ENCODE measurements at places on chromosomes 7 and 10.
A peak's percentile ranks its signal among the peaks of the same experiment; 100 is the strongest.

DNA sequence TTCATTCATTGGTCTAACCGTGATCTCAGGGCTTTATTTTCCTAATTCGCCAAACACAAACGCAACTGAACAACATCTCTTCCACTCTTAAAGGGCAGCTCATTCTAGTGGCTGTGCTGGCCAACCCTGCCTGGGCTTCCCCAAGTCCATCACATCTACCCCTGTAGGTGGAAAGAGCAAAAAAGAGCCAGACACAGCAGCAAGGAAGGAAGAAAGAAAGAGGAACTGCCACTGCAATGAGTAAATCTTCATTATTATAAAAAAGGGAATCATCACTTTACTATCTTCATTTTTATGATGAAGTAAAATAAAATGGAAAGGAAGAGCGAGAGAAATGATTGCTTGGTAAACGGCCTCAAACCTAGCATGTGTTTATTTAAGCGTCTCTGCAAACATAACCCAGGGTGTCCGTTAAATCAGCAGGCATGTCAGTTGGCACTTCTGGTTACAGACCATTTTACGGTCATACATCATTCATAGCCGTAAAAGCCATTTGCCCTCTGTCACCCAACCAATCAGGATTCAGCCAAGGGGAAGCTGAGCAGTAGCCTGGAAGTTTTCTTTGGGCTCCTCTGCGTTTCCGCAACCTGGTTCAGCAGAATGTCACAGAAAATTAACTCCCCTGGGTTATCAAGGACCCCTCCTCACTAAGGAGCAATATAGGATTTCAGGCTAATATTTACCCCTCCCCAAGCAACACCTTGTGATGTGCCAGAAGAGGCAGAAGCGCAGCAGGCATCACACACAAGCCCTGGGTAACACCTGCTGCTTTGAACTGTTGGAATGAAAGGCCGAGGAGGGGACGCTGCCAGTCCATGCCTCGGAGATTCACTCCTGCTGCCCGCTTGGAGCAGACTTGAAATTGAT, 234.0 kb downstream of the SNX10 start:
- no peak for DNase-seq

DNA sequence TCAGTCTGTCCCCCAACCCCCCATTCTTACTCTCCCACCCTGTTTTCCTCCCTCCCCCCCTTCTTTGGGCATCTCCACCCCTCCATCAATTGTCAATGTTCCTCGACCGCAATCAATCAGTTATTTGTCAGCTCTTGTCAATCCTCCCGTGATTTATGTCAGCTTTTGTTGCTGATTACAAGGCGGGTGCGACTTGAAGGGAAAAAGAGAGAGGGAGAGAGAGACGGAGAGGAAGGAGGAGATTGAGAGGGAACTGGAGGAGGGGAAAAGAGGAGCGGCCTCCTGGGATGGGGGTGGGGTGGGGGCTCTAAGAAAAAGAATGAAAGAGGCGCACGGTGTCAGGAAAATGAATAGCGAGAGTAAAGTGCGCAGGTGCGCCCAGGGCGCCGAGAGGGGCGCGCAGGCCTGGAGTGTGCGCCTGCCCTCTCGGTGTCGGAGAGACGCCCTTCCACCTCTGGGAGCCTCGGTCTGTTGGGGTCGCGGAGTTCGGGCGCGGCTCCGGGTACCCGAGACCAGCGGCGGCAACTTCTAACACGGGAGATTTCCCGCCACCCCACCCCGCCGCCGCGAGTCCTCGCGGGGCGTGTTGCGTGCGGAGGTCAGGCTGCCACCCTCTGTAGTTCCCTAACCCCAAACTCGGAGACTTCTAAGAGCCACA, 1.1 kb upstream of the ZNF503 start:
- DNase-seq, result peak; percentile 76

DNA sequence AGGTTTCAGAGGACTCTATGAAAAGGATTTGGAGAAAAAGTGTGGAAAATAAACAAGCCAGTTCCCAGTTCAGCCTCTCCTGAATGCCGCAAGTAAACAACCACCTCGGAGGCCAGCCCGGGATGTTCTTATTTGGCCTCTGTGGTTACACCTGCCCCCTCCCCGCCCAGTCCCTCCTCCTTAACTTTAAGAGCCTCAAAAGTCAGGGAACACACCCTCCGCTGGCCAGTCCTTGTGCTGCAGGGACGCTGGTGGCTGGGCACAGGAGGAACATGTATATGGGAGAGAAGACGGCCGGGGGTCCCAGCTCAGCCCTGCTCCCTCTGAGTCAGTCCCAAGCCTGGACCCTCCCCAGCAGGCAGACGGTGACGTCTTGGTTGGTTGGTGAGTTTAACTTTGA, 6.1 kb downstream of the CHST3 start:
- peak; percentile 46 for DNase-seq

- DNase-seq, result no peak
Measured at GRCh38 chr7:95536656-95537311, 51.0 kb downstream of the ASB4 start.

- peak; percentile 6 for DNase-seq
Measured at GRCh38 chr10:89535171-89536012, at the start of gene SLC16A12. SLC16A12 (minus strand) TSS chr10:89535594; CDS start chr10:89462578, 73,016 bp downstream.

- no peak for DNase-seq
Measured at GRCh38 chr7:142874837-142875236, 10.7 kb downstream of the TRPV6 start.

DNA sequence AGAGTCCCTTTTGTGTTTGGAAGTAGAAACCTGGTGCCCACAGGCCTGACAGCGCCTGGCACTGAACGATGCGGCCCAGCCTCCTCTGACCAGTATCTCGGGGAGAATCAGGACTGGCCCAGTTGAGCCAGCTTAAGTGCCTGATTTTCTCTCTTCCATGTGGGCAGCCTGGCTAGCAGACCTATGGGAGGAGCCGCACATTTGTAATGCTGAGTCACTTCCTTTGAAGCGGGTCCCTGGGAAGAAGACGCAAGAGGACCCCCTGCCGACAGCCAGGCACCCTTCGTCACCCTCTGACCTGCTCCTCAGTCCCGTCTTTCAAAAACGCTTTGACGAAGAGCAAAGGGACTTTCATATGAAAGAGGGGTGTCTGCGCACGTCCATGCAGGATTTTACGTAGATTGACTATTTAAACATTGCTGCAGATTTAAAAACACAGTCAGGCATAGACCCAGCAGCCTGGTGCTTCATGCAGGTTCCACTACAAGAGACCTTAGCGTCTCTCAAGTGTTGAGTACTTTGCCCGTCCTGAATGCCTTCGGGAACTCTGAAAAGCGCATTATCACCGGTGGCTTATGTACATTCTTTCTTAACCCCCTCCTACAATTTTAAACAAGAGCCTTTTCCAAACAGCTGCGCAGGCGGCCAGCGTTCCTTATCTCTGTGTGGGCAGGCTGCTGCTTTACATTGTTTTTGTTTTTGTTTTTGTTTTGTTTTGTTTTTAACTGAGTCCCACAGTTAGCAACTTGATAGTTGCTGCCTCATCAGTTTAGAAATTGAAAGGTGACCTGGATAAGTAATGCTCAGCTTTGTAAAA, 36.5 kb upstream of the AP5Z1 start:
- peak; percentile 77 for DNase-seq

GRCh38 chr7:17952387-17952786, 12.1 kb upstream of the SNX13 start:
- no peak for DNase-seq

DNA sequence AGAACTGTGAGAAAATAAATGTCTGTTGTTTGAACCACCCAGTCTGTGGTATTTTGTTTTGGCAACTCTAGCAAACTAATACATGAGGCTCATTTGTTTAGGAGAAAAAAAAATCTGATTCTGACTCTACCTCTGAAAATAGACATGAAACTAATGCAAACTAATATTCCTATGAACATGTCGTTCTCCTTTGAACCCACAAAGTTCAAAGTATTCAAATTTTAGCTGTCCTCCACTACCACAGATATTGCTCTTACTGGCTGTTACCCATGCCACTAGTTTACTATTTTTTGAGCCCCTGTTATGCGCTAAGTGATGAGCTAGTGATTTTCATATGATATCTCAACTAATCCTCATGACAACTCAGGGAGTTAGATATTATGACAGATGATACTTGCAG, 58.8 kb upstream of the ZNF804B start:
- no peak for DNase-seq

GRCh38 chr10:6561552-6561951, 18.5 kb downstream of the PRKCQ start:
- DNase-seq, result no peak

DNA sequence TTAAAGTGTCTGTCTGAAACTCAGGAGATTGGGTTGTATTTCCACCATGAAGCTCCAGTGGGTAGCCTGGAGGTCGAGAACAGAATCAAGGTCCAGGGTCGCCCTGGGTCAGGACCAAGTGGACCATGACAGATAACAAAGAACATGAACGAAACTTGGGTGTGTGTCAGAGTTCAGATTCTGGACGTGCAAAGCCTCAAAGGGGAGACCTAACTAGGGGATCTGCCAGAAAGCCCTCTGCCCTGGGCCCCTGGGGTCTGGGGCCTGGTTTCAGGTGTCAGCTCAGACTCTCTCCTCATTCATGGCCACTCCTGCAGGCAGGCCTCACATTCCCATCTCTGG, 1.6 kb downstream of the RASSF4 start:
- no peak for DNase-seq

- peak; percentile 9 for DNase-seq
Measured at GRCh38 chr10:91127341-91128082, 93.0 kb upstream of the PCGF5 start.

DNA sequence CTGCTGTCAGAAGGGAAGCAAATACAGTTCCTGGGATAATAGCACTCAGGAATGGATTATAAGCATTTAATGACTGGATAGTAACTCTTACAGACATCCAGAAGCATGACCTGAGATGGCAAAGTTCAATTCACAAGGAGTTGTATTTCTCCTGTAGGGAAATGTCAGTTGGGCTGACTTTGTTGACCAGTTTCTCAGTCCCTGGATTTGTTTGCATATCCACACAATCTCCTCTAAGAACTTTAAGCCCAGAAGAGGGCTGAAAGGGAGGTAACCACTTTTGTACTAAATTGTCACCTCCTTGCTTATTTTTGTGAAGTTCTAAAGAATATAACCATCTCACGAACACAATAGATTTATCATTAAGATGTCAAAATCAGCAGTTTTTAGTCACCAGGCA, 140.3 kb downstream of the SEMA3D start:
- no peak for DNase-seq

- peak; percentile 76 for DNase-seq
Measured at GRCh38 chr10:87850742-87851205, 12.6 kb downstream of the KLLN start.

DNA sequence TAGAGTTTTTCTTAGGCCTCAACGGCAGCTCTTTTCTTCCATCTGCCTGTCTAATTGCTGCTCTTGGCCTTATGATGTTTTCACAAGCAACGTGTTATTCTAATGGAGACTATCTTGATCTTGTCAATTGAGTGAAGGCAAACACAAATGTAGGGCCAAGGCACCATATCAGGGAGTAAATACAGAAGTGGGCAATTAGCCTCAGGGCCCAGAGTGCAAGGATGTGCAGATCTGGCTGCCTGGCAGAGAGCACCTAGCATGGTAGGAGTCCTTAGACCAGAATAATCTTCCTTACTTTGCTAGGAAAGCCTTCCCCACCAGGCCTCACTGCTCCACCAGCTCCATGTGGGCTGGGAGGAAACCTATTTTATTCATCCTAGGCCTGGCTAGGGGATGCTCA, 590.9 kb downstream of the LRMDA start:
- no peak for DNase-seq

DNA sequence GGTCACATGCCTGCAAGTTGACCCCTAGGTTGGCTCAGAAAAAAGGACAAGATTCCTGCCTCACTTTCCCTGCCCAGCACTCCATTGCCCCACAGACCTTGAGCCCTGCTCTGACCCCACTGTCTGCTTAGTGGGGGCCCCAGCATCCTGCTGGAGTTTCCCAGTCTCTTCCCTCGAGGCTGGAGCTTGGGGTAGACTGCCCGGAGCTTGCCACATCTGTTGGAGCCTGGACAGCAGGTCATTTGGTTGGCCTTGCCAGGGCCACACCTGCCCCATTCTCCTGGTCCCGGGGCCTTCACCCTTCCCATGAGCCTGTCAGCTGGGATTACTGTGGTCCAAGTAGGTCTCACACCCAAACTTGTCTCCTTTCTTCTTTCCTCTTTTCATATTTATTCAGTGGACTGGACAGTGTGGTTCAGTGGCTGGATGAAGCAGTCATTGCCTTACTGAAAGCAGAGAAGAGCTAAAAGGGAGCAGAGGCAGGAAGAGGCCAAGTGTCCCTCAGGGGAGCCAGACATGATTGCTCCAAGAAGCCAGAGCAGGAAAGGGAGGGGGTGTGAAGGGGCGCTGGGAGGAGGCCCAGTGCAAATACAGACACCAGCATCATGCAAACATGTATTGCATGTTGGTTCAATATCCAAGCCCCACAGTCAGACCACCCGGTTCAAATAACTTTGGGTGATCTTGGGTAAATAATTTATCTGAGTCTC, 56.2 kb upstream of the CACUL1 start:
- no peak for DNase-seq

- DNase-seq, result no peak
Measured at GRCh38 chr10:77210645-77211044, 427.0 kb downstream of the KCNMA1 start.

DNA sequence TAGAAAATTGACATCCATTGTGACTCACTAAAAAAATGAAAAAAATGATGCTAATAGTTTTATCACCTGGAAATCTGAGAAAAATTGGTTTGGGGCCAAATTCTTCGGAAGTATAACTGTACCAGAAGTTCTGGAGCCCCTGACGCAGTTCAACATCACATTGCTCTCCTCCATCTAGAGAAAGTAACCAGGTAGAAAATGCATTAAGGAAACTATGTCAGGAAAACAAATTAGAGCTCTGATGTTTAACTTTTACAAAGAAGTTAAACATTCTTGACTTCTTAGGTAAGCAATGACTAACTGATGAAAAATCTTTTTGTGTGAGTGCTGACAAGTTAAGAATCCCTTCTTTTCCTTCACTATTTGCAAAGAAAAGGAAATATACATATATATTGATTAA, 61.1 kb upstream of the TMEM196 start:
- peak; percentile 21 for DNase-seq

- no peak for DNase-seq
Measured at GRCh38 chr7:100745184-100745583, 11.8 kb downstream of the ZAN start.

DNA sequence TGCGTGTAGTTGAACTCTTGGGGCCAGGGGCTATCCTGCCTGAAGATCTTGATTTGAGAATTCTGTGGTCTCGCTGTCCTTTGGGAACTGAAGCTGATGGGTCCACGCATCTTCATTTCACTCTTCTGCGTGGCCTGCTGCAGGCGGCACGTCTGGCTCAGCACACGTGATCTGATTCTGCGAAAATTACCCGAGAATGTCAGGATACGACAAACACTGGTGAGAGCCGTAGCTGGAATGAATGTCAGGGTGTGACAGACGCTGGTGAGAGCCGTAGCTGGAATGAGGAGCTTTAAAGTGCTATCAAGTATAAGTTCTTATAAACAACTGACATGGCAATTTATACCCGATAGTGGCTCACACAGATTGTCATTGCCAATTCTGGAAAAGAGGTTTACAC, 44.6 kb upstream of the CFAP46 start:
- DNase-seq, result no peak

- no peak for DNase-seq
Measured at GRCh38 chr10:73791871-73792400, 6.5 kb downstream of the ZSWIM8 start.

All from epithelial cell of esophagus (primary cell).